IMR-90 (cell line): ENCODE measurements at places on chromosomes 5 and 9.
A peak's percentile ranks its signal among the peaks of the same experiment; 100 is the strongest.

DNA sequence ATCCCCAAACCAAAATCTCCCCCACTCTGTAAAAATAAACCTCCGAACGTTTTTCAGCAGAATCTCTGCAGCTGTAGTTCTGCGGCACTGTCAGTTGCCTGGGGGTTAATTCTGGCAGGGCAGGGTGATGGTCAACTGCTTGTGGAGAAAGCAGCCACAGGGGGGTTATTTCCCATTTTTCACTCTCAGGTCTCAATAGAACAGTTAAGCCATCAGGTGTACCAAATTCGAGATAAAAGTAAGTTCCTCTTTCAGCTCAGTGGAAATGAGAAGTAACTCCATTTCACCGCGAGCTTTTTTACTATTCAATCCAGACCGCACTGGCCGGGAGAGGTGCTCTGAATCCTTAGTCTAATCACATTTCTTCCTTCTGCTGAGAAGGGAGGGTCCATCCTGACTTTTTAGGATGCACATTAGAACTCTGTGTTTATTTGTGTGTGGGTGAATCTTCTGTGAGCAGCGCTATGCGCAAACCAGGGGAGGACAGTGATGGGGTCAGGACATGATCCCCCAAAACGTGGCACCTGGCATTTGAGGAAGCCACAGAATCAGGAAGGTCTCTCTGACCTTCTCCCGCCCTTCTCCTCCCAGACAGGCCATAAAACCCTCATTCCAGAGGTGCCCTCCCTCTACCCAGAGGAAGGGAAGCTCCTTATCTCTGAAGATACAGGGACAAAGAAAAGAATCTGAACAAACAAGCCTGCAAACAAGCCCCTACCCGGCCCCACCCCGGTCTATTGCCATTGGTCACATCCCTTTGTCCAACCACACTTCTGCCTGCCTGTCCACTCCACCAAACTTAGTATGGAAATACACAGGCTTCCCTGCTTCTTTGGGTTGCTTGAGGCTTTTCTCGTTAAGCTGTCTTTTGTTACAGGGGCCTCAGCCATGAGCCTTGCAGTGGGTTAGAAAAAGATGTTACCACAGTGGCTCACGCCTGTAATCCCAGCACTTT lies 229.0 kb downstream of the ROR2 start:
- DNase-seq, result no peak

- no peak for DNase-seq
Measured at GRCh38 chr5:127409921-127410675, 107.3 kb upstream of the PRRC1 start.

GRCh38 chr5:23820765-23821471 lies 313.5 kb downstream of the PRDM9 start:
- DNase-seq, result peak; percentile 1

GRCh38 chr5:40743771-40744170 lies 12.0 kb downstream of the TTC33 start:
- DNase-seq, result no peak

DNA sequence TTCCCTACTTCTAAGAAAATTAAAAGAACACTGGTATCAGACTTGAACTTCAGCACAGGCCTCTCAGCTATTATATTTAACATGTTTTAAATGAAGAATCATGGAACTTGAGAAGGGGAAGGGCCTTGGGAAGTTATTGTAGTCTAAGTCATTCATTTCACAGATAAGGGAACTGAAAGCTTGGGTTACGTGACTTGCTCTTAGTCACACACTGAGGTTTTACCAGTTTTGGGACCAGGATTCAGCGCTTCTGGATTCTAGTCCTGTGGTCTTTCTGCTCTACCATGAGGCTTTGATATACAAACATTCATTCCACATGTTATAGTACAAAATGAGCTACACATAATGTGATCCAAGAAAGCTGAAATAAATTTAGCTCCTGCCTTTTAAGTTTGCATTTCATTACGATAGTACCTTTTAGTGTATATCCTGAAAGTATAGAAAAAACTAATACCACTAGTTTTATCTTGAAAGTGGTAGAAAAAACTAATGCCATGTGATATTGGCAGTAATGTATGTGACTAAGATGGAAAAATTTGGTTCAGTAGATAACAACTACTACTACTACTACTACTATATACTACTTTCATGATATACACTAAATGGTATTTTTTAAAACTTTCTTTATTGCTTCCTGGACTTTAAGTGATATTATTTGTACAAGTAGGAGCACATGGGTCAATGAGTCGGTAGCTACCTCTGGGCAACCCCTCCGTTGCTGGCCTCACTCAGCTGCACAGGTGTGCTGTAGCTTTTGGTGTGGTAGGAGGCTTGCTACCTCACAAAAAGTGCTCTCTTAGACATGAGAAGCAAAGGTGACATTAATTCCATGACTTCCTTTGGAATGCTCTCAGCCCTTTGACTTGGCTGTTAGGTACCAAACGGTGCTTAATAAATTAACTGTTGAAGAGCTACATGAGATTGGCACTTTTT lies 40.7 kb downstream of the F2RL2 start:
- peak; percentile 77 for DNase-seq

GRCh38 chr5:66810848-66811261 lies 214.7 kb downstream of the MAST4 start:
- no peak for DNase-seq

DNA sequence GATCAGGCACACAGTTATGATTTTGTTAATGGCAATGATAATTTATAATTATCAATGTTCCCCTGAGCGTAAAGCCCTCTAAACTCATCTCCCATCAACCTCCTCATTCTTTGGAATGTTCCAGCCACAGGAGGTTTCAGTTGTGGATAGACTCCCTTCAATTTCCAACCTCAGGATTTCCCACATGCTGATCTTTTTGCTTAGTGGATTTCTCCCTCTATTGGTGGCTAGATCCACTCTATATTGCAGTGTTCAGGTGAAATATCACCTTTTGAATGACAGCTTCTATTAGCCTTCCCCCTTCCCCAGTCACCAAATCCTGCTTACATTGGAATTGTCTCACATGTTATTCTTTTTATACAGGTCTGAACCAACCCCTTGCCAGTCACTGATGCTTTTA lies 113.9 kb downstream of the CDH10 start:
- DNase-seq, result no peak

DNA sequence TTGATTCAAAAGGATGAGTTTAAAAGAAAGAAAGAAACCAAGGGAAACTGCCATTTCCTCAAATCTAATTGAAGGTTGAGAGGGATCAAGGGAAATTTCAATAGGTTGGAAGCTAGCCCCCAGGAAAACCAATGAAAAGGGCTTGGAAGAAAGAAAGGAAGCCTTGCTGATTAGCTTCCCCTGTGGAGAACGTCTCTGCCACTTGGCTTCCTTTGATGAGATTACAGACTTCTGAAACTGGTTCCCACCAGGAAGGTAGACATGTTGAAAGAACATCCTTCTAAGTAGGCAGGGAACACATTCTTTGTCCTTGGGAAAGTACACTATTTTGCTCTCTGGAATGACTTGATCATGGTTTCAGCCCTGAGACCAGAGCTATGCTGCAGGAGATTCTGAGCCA lies 65.5 kb upstream of the DMRTA1 start:
- DNase-seq, result no peak

- no peak for DNase-seq
Measured at GRCh38 chr5:168659286-168659847, 80.2 kb upstream of the PANK3 start.

DNA sequence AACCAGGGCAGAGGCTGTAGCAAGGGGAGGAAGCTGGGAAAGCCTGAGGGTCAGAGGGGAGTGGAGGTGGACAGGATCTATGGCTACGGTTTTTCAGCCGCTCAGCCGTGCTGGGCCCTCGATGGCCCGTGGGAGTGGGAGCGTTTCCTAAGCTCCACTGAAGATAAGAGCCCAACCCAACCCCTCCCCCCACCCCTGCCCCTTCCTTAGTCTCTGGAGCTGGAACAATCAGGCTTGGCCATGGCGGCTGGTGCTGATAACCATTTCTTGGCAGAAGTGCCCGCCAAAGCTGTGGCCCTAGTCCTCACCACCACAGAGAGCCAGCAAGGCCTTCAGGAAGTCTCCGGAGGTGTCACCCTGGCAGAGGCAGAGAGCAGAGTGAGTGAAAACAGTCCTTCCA lies 20.3 kb upstream of the TNIP1 start:
- no peak for DNase-seq

DNA sequence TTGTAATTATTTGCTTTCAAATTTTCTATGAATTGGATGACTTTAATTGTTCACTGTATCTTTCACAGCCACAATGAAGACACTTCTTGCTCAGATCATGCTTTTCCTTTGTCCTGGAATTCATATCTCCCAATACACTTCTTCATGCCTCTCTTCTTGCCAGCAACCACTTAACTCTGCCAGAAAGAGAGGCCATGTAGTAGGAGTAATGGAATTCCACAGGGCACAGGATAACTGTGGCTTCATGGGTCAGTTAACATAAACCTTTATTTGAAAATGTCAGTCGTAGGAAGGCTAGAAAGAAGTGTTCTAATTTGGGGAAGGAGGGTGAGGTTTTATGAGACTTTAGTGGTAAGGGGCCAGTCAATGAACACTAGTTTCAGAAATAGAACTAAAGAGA lies 190.3 kb downstream of the TMEM167A start:
- DNase-seq, result peak; percentile 2

DNA sequence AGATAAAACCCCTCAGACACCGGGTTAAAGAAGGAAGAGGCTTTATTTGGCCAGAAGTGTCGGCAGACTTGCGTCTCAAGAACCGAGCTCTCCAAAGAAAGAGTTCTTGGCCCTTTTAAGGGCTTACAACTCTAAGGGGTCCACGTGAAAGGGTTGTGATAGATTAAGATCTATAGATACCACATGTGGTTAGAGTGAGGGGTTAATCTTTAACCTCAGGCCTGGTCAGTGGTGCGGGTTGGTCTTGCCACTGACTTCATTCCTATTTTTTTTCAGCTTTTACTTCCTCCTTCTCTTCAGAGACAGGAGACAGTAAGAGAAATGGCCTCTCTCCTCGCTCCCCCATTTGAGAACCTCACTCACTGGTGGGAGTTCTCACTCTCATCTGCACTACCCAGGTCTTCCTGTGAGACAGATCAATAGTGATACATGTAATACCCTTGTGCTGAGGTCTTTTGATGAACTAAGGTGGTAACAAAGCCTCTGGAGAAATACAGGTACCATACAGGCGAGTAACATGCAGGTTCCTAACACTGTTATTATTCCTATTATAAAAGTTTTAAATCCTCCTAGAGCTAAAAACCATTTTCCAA lies 52.4 kb upstream of the COX7C start:
- DNase-seq, result no peak

DNA sequence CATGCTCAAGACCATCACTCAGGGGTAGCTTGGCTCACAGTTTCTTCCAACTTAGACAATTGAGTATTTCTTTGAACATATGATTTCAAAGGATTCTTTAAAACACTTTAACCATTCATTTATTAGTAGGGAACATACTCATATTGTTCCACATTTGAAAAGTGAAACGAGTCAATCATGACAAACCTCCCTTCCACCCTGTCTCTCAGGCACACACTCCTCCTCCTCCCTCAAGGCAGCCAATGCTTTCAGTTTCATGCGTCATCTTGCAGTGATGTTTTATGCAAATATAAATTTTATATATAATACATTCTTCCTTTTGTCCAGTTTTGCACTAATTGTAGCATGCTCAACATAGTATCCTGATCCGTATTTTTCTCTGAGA lies 126.0 kb upstream of the BOD1 start:
- no peak for DNase-seq

- DNase-seq, result no peak
Measured at GRCh38 chr5:102764381-102765004, 9.4 kb downstream of the PAM start.

GRCh38 chr9:12640016-12640587 lies 53.1 kb upstream of the TYRP1 start:
- peak; percentile 43 for DNase-seq
